ENCODE measurements at places on chromosomes 16 and 17. TPM values are rescaled to one million over a fixed set of nuclear protein-coding genes. Genes with fewer than 3 reads are reported as not detected.

DNA sequence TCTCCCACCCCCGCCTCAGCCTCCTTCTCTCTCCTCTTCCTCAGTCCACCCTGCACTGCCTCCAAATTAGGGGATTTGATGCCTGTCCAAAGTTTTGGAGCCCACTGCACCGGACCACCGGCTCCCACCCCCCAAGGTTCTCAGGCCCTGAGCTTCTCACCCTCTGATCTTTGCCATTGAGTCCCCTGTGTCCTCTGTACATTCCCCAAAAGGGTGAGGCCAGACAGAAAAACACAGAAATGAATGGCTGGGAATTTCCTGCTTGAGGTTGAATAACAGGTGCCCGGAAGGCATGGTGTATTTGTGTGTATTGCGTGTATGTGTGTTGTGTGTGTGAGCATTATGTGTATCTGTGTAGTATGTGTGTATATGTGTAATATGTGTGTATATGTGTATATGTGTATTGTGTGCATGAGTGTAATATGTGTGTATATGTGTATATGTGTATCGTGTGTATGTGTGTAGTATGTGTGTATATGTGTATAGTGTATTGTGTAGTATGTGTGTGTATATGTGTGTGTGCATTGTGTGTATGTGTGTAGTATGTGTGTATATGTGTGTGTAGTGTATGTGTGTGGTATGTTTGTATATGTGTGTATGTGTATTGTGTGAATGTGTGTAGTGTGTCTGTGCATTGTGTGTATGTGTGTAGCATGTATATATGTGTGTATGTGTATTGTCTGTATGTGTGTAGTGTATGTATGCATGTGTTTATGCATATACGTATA, 16.0 kb upstream of the CCL17 start:
- no peak overlapping the region for H3K27ac ChIP-seq
- DNase-seq = no peak
- H3K4me1 ChIP-seq = no peaks in the 10 kb centered on the region
- H3K4me3 ChIP-seq = no peak overlapping the region
- H3K27me3 ChIP-seq = no peaks in the 10 kb centered on the region

Gene KRT28
- total RNA-seq = not detected

DNA sequence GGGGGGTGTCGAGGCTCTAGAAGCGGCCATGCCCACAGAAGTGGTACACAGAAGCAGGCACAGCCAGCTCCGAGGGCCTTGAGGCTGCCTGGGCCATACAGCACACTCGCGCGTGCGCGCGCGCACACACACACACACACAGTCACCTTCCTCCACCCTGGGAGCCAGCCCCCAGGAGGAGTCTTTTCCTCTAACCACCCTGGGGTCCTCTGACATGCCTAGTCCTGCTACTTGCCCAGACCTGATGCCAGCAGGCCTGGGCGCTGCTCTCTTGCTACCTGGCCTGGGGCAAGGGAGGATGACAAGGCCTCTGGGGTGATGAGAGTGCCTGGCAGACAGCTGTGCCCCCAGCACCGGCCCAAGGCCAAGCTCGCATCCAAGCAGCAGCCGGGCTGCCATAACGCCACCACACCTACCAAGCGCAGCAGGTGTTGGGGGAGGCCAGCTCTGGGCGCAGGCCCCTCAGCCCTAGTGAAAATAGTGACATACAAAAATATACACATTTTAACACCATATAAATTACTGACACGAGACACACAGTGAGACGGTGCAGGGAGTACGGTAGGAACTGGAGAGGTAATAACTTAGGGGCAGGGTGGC, 41.1 kb downstream of the TSC2 start:
- H3K4me3 ChIP-seq = no peak overlapping the region
- H3K27ac ChIP-seq = no peak overlapping the region
- no peaks in the 10 kb centered on the region for H3K27me3 ChIP-seq
- peak; percentile 30 for DNase-seq
- peaks cover 10% of the 10 kb centered on the region for H3K36me3 ChIP-seq
- peaks cover 61% of the 10 kb centered on the region for H3K4me1 ChIP-seq

- H3K27ac ChIP-seq = no peak overlapping the region
- H3K4me1 ChIP-seq = no peaks in the 10 kb centered on the region
- DNase-seq = no peak
- H3K27me3 ChIP-seq = no peaks in the 10 kb centered on the region
- no peak overlapping the region for H3K4me3 ChIP-seq
Measured at GRCh38 chr17:78023042-78023441, 64.5 kb downstream of the TNRC6C start.

DNA sequence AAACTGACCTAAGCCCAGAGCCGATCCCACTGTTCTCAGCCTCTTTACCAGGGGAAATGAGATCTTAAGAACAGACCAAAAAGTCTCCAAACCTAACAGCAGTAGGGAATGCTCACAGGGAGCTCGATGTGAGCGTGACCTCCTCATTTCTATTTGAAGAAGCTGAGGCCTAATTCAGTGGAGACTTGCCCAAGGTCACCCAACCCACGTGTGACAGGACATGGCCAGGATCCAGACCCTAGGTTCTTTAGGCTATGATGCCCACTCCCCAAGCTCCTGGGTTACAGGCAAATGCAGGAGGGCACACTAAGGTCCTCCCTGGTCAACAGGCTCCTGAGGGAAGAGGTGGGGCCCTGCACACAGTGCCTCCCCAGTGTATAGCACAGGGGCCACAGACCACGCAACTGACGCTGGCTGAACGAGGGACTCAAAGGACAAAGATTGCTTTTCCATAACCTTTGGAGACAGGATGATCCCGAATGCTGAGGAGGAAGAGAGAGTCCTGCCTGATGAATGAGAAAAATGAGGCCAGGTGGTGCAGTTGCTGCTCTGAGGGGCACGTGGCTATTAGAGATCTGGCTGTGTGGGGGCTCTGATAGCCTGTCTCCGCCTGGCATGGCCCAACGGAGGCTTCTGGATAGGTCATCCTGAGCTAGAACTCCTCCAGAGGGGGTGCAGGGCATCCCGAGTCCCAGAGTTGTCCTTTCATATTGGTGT, 24.0 kb downstream of the MAP3K14 start:
- DNase-seq = no peak
- no peaks in the 10 kb centered on the region for H3K27me3 ChIP-seq
- H3K4me1 ChIP-seq = peaks cover 88% of the 10 kb centered on the region
- no peaks in the 10 kb centered on the region for H3K36me3 ChIP-seq
- no peak overlapping the region for H3K4me3 ChIP-seq

DNA sequence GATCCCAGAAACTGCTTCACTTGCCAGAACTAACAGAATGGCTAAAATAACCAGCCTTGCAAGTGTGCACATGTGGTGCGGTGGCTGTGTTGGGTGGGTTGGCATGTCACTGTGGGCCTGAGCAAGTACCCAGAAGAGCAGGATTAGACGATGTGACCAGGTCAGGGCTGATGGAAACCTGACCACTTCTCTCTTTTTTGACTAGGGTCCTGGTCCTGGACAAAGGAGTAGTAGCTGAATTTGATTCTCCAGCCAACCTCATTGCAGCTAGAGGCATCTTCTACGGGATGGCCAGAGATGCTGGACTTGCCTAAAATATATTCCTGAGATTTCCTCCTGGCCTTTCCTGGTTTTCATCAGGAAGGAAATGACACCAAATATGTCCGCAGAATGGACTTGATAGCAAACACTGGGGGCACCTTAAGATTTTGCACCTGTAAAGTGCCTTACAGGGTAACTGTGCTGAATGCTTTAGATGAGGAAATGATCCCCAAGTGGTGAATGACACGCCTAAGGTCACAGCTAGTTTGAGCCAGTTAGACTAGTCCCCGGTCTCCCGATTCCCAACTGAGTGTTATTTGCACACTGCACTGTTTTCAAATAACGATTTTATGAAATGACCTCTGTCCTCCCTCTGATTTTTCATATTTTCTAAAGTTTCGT, 16.7 kb downstream of the ANKRD40 start:
- H3K36me3 ChIP-seq = peaks cover 7% of the 10 kb centered on the region
- DNase-seq = no peak
- H3K4me1 ChIP-seq = peaks cover 76% of the 10 kb centered on the region
- H3K27ac ChIP-seq = peak overlapping the region; percentile 71

Gene SHISA9
- total RNA-seq = 0.08 TPM

DNA sequence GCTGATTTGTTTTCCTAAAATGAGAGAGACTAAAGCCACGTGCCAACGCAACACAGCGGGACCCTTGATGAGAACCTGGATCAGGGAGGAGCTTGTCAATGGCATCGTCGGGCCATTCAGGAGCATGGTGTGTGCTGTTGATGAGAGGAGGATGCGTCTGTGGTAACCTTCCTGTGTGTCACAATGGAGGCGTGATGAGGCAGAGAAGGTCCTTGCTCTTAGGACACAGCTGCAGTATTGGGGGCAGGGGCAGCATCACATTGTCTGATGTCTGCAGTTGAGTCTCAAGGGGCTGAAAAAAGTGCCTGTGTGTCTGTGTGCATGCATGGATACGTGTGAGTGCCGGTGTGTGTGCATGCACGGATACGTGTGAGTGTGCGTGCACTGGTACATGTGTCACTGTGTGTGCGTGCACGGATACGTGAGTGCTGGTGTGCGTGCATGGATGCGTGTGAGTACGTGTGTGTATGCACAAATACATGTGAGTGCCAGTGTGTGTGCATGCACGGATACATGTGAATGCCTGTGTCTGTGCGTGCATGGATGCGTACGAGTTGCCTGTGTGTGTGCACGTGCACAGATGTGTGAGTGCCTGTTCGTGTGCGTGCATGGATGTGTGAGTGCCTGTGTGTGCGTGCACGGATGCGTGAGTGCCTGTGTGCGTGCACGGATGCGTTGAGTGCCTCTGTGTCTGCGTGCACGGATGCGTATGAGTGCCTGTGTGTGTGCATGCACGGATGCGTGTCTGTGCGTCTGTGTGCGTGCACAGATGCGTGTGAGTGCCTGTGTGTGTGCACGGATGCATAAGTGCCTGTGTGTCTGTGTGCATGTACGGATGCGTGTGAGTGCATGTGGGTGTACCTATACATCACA, 39.3 kb downstream of the BAIAP2 start:
- H3K36me3 ChIP-seq = peaks cover 9% of the 10 kb centered on the region
- no peaks in the 10 kb centered on the region for H3K27me3 ChIP-seq
- peaks cover 13% of the 10 kb centered on the region for H3K4me1 ChIP-seq

DNA sequence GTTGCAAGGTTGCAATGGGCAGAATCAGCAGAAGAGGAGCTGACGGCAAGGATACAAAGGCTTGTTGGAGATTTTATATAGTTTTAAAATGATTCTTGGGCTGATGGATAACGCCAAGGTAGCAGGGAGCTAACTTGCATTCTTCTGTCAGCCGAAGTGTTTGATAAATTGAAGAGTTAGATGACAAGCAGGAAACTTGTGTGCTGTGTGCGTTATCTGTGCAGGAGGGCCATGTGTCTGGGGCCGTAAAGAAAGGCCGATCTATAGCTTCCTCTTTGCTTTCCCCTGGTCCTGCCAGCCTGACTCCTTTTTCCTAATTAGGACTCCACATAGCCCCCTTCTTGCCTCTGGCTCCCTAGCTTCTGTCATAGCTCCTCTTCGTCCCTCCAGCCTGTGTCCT, 6.7 kb upstream of the WWOX start:
- H3K27me3 ChIP-seq = no peaks in the 10 kb centered on the region
- H3K36me3 ChIP-seq = no peaks in the 10 kb centered on the region
- H3K27ac ChIP-seq = no peak overlapping the region
- no peak overlapping the region for H3K4me3 ChIP-seq
- no peak for DNase-seq
- H3K4me1 ChIP-seq = no peaks in the 10 kb centered on the region

Gene GJC1
- total RNA-seq = 1.4 TPM

Gene KIF2B
- total RNA-seq = not detected

Gene NFE2L1
- total RNA-seq = 37.5 TPM

DNA sequence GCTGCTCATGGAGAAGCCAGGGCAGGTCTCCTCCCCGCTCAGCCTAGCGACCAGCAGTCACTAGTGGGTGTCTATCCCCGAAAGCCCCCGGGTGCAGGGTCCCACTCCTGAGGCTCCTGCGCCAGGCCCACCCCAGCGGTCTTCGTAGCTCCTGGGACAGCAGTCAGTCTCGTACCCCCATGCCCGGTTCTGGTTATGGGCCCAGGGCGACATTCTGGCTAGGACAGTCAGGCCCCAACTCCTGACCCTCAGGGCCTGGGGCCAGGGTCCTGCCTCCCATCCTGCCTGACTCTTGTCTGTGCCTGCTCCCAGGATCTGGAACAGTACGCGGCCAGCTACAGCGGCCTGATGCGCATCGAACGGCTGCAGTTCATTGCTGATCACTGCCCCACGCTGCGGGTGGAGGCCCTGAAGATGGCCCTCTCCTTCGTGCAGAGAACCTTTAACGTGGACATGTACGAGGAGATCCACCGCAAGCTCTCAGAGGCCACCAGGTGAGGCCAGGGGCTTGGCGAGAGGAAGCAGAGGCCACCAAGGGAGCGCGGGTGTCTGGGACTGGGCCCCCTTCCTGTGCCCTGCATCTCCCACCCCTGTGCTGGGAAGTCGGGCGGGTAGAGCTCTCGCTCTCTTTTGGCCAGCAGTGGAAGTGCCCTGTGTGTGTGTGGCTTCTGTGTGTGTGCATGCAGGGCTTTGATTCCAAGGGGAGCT, 2.0 kb downstream of the GPS1 start:
- DNase-seq = no peak
- no peaks in the 10 kb centered on the region for H3K27me3 ChIP-seq
- no peak overlapping the region for H3K27ac ChIP-seq
- peaks cover 21% of the 10 kb centered on the region for H3K36me3 ChIP-seq
- H3K4me3 ChIP-seq = no peak overlapping the region
- H3K4me1 ChIP-seq = peaks cover 22% of the 10 kb centered on the region

DNA sequence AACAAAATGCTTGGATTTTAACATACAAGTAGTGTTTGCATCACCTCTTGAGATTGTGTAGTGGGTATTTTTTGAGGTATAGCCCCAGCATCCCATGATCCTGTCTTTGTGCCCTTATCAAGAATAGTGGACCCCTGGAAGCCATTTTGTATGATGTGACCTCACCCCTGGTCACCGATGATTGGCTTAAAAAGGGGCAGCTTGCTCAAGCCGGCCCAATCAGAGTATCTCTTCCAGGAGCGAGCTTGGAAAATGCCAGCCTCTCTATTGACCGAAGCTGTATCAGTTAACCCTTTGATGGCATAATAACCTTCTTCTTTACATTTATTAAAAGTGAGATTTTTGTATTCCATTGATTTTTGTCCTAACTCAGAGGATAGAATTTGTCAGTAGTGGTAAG, 55.5 kb upstream of the FAM20A start:
- H3K27ac ChIP-seq = no peak overlapping the region
- peaks cover 10% of the 10 kb centered on the region for H3K4me1 ChIP-seq
- no peaks in the 10 kb centered on the region for H3K27me3 ChIP-seq
- no peak for DNase-seq
- H3K36me3 ChIP-seq = no peaks in the 10 kb centered on the region
- H3K4me3 ChIP-seq = no peak overlapping the region

Gene NPIPA5
- total RNA-seq = 1.8 TPM

- H3K36me3 ChIP-seq = no peaks in the 10 kb centered on the region
- no peak for DNase-seq
Measured at GRCh38 chr16:15523939-15524338, 89.6 kb downstream of the BMERB1 start.

Gene TBC1D3I
- not detected for total RNA-seq

Gene ACE
- 2.1 TPM for total RNA-seq

GRCh38 chr16:30585022-30585399, 486 bp downstream of the ZNF785 start:
- H3K4me1 ChIP-seq = peaks cover 21% of the 10 kb centered on the region
- H3K27me3 ChIP-seq = no peaks in the 10 kb centered on the region
- DNase-seq = no peak
- H3K27ac ChIP-seq = peak overlapping the region; percentile 80

Gene SYT17
- 2.5 TPM for total RNA-seq
